ENCODE measurements at places on chromosomes 6 and 20.

DNA sequence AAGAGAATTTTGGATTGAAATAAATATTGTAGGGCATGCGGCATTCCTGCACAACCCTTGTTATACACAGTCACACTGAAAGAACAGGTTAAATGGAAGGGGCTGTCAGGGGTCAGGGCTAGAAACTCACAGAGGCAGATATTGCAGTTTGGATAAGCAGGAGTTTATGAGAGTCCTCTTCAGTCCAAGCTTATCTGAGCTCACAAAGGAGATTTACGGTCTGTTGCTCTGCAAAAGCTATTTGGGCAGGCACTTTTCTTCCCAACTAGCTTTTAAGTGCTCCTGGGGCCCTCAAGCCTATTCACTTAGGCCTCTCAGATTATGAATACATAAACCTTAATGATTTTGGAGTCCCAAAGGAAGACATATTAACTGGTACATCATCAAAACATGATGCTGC, 156.2 kb downstream of the SOX4 start:
- DNase-seq = no peak

GRCh38 chr6:36703081-36703606, 5.5 kb downstream of the RAB44 start:
- no peak for DNase-seq

DNA sequence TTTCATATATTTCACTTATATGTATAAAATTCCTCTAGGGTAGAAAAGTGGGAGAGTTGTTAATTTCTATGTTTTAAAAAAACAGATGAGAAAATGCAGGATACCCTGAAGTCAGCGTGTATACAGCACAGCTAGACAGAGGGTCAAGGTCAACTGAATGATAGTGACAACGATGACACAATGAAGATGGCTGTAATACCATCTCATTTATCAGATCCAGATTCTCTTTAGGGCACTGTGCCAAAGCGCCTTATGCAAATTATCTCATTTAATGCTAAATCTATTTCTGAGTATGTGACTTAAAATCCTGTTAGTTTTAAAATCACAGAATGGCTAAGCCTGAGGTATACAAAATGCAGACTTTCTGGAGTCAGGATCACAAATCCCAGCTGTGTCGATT, 431.4 kb upstream of the RUNX2 start:
- no peak for DNase-seq

DNA sequence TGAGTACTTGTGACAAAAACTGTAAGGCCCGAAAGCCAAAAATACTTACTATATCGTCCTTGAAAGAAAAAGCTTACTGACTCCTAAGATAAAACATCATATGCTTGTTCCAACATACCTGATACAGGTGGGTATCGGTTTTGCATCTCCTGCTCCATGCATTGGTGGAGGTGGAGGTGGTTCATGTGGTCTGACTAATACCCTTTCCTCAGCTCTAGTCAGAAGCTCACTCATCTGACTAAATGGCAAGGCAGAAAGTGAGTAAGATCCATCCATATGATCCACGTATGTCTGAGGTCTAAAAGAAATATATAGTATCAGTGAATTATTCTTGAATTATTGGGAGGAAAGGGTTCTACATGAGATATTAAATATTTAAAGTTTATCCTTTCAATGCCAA, 76.2 kb downstream of the WASF1 start:
- DNase-seq = no peak

GRCh38 chr6:116536216-116536621, 9.3 kb downstream of the TRAPPC3L start:
- DNase-seq = no peak

DNA sequence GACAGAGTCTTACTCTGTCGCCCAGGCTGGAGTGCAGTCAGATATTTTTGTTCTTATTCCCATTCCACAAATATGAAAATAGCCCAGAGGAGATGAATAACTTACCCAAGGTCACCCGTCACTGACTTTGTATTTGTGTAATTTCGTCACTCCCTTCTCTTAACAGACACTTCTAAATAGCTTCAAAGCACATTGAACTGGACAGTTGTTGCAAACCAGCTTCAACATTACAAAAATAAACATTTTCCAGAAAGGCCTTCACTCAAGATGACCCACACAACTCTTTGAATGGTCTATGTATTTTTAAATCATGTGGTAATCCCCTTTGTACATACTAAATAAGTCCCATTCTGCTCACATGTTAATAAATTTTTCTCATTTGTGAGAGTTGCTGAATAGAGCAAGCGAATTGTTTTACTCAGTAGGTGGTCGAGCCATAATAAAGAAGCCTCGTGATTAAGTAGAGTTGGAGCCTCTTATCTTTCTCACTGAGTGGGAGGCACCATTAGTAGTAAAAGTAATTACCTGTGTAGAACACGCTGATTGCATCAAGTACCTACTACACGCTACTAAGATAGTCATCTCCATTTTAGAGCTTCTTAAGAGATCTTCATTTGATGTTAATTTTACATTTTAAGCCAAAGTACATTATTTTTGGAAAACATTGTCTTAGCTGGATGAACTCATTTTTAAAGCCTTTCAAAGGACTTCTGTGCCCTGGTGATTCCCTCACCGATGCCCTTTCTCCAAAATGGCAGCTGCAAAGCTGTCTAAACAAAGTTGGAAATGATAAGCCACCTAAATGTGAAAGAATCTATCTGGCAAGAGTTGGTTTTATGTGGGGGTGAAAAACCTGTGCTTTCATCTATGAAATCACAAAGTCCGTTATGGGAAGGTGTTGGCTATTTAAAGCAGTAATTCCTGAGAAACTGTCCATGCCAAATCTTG, 110.0 kb downstream of the TSHZ2 start:
- DNase-seq = no peak

DNA sequence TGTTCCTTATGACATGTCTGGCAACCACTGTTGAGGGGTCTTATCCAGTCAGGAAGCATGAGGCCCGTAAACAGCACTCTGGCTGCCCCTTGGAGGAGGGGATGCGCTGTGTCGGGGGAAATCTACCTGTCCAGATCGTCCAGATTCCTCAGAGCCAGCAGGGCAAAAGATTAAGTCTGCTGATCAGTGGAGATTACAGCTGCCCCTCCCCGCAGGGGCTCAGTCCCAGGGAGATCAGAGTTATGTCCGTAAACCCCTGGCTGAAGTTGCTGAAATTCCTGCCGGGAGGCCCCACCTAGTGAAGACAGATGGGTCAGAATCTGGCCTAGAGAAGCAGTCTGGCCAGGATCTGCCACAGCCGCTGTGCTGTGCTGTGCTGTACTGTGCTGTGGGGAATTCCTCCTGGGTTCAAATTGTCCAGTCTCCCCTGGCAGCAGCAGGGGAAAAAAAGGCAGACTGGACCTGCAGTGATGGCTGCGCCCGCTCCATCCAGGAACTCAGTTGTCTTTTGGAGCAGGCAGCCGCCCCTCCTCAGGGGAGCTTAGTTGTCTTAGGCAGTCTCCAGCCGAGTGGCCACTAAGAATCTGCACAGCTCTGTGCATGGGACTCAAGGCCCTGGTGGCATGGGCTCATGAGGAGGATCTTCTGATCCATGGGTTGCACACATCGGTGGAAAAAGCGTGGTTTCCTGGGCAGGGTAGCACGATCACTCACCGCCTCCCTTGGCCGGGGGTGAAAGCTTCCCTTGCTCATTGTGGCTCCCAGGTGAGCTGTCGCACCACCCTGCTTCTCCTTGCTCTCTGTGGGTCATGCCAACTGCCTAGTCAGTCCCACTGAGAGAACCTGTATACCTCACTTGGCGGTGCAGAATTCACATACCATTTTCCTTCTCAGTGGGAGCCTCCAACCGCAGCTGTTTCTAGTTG, 1368.8 kb upstream of the ADGRB3 start:
- DNase-seq = no peak

- no peak for DNase-seq
Measured at GRCh38 chr6:119521251-119521650, 171.7 kb upstream of the MAN1A1 start.

DNA sequence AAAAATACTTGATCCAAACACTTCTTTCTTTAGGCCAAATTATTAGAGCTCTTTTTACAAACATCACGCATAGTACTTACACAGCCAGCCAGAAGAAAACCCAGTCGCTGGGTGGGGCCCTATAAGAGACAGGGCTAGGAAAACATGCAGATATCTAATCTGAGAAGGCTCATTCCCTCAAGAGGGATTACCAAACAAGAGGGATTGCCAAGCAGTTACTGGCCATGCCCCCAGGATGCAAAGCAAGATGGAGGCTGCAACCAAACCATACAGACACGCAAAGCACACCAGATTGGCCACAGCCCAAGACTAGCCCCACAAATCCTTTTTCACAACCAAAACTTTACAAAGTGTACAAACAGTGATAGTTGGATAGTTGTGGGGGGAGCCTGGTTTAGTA, 1235.4 kb upstream of the GJE1 start:
- no peak for DNase-seq

- no peak for DNase-seq
Measured at GRCh38 chr6:115680621-115681020, 380.1 kb downstream of the FRK start.

GRCh38 chr6:3281631-3282475, 23.1 kb downstream of the PSMG4 start:
- no peak for DNase-seq

GRCh38 chr6:40287296-40287850, 299.8 kb downstream of the LRFN2 start:
- DNase-seq = no peak

DNA sequence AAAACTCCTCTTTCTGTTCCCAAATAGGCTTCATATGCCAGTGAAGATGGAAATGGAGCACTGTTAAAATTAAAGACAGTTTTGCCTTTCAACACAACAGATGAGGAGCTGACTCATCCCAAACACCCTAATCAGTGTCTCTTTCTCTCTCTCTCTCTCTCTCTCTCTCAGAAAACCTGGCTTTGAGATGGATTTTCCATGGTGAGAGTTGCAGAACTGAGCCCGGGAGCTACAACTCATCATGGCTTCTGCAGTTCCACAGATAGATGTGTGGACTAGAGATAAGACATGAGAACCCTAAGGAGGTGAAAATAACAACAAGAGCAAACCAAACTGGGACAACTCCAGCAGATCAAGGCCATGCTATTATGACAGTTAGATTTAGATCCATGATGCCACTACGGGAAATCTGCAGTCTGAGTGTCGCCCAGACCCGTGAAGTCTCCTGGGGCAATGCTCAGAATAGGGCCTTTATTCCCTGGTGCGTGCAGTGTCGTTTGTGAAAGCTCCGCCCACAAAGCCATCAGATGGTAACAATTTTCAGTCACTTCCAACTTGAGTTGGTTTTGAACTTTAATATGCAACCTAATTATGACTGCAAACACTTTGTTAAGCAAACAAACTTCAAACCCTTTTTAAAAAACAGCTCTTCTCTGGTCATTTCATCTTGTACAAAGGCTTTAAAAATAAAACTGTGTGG, 338.2 kb upstream of the PREP start:
- DNase-seq = no peak

DNA sequence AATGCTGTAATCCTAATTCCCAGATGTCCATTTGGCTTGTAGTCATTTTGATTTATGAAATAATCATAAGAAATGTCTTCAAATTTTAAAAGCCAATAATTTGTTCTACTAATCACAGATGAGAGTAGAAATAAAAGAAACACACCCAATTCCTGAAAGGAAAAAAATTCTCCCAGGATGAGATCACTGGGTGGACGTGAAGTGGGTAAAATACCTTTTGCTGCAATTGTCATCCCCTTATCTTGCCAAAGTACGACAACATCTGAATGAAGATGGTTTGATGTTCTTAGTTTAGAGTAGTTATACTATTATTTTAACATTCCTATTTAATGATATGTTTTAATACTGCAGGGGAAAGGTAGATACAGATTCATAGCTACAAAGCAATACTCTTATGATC, 33.7 kb downstream of the MTHFD1L start:
- no peak for DNase-seq

GRCh38 chr20:53124803-53125202, 152.6 kb downstream of the TSHZ2 start:
- no peak for DNase-seq

DNA sequence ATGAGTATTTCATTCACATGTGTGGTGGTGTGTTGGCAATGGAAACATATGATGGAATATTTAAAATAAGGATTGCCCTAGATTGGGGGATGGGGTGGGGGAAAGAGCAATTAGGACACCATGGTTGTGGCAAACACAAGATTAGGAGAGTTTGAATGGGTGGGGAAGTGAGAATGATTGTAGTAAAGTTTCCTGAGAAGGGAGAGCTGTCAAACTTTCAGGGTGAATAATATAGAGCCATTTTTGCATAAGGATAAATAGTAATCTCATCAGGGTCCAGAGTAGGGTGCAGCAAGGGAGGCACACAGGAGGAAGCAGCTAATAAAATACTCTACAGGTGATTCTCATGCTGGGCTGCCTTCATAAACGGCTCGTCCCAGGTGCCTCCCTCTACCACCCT, 294.9 kb upstream of the MARCKS start:
- no peak for DNase-seq

DNA sequence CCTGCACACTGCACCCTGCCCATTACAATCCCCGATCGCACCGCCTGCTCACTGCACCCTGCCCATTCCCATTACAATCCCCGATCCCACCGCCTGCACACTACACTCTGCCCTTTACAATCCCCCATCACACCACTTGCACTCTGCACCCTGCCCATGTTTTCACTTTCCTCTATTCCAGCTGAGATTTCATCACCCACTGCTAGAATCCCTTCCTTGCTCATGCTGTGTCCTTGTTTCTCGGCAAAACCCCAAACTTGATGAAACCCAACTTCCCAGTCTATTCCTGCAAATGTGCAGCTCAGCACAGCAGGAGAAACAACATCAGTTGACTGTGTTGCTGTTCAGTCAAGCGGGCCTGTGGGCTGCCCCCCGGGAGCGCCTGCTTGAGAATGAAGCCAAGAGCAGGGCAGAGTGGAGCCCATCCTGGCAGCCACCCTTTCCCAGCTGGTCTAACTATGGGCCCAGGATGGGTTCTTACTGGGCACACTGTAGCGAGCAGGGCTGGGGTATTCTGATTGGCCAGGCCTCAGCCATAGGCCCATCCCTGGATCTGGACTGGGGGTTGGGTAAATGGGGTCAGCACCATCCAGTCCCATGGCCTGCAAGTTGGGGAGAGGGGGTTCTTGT, 17.2 kb downstream of the MOCS3 start:
- no peak for DNase-seq

DNA sequence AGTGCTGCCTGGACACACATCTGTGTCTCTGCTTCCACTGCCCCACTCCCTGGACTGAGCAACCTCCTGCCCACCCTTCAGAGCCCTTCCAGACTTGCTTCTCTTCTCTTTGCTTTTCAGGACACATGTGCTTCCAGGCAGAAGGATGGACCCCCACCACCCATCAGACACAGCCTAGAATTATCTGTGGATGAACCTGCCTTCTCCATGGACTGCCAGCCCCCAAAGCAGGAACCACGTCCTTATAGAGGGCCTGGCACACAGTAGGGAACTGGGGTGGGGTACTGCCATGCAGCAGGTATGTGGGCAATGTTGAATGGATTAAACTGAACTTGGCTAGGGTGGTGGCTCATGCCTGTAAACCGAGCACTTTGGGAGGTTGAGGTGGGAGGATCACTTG, 3.6 kb downstream of the KIAA1755 start:
- DNase-seq = no peak

- no peak for DNase-seq
Measured at GRCh38 chr6:150579611-150580010, 20.1 kb upstream of the PLEKHG1 start.
